ENCODE measurements at places on chromosomes 13 and 19.

DNA sequence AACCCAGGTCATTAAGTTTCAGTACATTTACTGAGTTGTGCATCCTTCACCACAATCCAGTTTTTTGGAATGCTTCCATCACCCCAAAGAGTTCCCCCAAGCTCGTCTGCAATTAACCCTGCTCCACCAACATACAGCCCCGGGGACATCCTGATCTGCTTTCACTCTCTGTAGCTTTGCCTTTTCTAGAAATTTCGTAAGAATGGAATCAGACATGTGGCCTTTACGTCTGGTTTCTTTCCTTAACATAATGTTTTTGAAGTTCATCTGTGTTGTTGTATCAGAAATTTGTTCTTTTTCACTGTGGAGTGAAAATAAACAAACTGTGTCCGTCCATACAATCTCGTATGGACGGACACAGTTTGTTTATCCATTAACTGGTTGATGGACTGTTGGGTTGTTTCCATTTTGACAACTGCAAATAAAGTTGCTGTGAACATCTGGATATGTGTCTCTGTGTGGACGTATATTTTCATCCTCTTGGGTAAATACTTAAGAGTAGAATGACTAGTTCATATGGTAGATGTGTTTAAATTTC is 2.9 kb downstream of the KLHL26 start:
- no peak for DNase-seq

DNA sequence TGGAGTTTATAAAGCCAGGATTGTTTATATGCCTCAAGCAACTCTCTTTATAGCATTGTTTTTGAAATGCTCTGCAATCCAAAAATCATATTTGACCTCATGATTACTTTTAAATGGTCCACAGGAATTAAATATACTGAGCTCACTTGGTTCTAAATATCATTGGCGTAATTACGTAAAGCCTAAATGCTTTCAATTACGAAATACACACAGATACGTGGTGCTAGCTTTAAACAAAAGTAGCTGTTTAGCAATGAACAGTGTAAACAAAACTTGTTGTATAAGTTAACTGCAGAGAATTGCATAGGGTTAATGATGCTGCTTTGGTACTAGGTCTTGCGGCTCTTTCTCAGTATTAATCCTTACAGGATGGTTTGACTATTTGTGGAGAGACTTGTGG is 346.6 kb downstream of the COG6 start:
- no peak for DNase-seq

DNA sequence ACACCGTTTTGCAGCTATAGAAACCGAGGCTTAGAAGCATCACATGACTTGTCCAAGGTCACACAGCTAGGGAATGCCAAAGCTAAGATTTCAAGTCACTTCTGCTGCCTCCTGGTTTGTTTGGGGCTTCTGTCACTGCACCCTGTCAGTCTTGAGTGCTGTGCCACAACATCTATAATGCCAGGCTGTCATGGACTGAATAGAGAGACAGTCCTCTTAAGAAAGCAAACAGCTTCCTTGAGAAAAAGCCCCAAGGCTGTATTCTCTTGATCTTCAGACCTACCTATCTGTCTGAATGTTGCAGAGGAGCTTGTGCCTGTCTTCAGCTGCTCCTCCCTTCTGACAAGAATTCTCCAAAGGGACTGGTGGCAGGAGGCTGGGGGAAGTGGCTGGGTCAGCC is 81.6 kb downstream of the OLFM4 start:
- DNase-seq: no peak

- no peak for DNase-seq
Measured at GRCh38 chr13:28568286-28568685, 73.4 kb upstream of the FLT1 start.

DNA sequence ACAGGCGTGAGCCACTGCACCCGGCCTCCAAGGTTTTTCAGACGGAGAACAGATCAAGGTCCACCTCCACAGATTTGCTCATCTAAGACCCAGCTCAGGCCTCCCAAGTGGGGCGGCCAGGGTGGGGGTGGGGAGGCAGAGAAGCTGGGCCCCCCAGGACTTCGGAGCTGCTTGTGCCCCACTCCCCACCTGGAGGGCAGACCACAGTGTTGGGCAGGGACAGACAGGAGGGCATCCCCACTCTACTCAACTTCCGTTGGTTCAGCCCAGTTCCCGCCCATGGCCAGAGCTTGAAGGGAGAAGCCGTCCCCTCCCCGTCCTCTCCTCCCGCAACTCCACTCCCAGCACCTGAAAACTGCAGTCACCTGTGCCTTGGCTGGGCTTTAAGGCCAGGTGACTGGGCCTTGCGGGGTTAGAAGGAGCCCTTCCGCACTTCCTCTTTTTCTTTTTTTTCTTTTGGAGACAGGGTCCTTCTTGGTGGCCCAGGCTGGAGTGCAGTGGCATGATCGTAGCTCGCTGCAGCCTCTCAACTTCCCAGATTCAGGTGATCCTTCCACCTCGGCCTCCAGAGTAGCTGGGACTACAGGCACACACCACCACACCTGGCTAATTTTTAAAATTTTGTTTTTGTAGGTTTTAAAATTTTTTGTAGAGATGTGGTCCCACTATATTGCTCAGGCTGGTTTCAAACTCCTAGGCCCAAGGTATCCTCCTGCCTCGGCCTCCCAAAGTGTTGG is 734 bp upstream of the LRRC8E start:
- no peak for DNase-seq

GRCh38 chr13:38045278-38046048 is 175.9 kb upstream of the TRPC4 start:
- DNase-seq: no peak

- DNase-seq: no peak
Measured at GRCh38 chr19:5557691-5558090, 10.1 kb downstream of the TINCR start.

GRCh38 chr13:45821811-45822210 is 29.7 kb downstream of the SIAH3 start:
- DNase-seq: no peak

- no peak for DNase-seq
Measured at GRCh38 chr13:34241332-34241731, 423.4 kb downstream of the RFC3 start.

DNA sequence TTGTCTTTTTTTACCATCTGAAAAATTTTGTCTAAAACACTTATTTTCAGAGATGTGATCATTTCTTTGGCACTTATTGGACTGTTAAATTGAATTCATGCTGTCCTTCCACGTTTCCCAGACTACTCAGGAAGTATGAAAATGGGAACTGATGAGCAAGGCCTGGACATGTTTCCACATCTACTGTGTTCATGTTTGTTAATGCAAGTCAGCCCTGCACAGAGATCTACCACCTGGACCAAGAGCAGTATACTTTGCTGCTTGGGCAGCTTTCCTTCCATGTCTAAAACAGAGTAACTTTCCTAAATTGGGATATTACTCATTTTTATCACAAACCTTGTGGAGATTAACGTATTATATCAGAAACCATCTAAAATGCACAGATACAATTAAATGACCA is 687.4 kb downstream of the DIAPH3 start:
- DNase-seq: no peak

- no peak for DNase-seq
Measured at GRCh38 chr19:15443838-15444237, 5.9 kb downstream of the WIZ start.

DNA sequence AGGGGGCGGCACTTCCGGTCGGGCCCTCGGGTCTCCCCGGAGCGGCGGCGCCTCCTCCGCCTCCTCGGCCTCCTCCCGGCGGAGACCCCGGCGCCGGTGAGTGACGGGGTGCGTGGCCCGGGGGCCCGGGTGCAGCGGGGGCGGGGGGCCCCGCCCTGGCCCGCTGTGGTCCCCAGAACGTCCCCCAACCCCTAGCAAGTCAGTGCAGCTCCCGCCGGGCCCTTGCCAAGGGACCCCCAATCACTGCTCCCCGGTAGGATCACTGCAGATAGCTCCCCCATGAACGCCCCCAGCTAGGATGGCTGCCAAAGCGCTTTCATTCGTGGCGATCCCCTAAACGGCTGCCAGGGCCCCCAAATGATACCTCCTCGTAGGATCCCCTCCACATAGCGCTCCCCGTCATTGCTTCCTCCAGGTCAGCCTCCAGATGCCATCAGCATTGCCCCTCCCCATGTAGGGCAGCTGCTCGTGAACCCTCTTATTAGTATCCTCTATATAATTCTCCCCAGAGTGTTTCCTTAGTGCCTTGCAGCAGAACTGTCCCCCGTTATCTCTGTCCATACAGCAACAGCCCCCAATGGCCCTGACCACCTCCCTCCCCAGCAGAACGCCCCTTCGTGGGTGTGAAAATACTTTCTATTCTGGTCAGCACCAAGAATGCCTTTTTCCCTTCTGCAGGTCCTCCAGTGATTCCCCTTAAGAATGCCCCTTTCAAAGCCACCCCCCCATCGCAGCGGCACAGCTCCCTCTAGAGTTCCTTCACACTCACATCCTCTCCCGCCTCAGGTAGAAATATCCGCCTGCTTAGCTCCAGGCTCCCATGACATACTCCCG is at the start of gene ZNF865:
Gene ZNF865, plus strand, starts transcription at position 11 of the 834 bp plus-strand sequence. CDS start 7,972 bp downstream, outside the sequence.
- peak; percentile 74 for DNase-seq

DNA sequence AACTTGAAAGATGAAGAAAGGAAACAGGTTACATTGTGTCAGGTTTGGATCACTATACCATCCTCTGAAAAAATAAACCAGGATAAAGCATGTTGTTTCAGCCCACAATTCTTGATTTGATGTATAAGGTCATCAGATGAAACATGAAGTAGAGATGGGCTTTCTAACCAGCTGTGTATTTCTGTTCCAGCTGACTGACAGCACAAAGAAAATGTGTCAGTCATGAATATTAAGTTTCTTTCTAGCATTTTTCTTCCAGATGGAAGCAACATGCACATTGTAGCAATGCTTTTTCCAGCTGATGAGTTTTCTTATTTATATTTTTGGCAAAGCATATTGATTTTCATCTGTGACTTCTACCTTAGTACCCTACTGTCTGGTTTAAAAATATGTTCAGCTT is 199.6 kb downstream of the OXGR1 start:
- no peak for DNase-seq

GRCh38 chr19:50380751-50381151 is 3.4 kb upstream of the POLD1 start:
- no peak for DNase-seq

- DNase-seq: no peak
Measured at GRCh38 chr19:31351855-31352195, 2.6 kb upstream of the TSHZ3 start.

- no peak for DNase-seq
Measured at GRCh38 chr13:27113436-27113835, 58.2 kb downstream of the USP12 start.

DNA sequence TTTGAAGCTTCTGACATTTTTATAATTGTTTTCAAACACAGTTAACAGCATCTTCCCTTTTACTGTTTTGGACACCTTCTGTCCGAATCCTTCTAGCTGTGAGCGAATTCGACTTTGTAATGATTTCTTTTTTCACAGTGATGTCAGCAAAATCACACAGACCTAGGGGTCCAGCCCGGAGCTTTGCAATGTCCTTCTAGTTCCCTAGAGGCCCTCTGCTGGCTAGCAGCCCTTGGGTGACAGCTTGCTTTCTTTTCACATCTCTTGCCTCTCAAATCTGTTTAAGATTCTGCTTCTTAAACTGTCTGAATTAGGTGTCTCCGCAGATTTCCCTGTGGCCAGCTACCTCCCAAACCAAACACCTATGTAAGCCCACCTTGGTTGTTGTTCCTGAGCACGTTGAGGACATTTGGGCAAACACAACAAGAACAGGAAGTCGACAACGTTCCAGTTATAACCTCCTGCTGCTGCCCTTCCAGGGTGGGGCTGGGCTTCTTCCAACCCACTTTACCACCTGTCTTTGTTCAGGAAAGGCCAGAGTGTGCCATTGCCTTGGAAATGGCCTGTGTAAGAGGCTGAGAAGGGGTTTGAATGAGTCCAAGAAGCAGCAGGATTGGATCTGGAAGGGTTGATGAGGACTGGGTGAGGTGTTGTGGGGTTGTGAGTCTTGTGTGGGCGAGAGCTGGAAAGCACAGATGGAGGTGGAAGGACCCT is 123.1 kb downstream of the ATP8A2 start:
- no peak for DNase-seq

- no peak for DNase-seq
Measured at GRCh38 chr19:31263328-31263727, 85.9 kb downstream of the TSHZ3 start.

GRCh38 chr19:17135001-17135853 is 59.6 kb downstream of the MYO9B start:
- DNase-seq: no peak

DNA sequence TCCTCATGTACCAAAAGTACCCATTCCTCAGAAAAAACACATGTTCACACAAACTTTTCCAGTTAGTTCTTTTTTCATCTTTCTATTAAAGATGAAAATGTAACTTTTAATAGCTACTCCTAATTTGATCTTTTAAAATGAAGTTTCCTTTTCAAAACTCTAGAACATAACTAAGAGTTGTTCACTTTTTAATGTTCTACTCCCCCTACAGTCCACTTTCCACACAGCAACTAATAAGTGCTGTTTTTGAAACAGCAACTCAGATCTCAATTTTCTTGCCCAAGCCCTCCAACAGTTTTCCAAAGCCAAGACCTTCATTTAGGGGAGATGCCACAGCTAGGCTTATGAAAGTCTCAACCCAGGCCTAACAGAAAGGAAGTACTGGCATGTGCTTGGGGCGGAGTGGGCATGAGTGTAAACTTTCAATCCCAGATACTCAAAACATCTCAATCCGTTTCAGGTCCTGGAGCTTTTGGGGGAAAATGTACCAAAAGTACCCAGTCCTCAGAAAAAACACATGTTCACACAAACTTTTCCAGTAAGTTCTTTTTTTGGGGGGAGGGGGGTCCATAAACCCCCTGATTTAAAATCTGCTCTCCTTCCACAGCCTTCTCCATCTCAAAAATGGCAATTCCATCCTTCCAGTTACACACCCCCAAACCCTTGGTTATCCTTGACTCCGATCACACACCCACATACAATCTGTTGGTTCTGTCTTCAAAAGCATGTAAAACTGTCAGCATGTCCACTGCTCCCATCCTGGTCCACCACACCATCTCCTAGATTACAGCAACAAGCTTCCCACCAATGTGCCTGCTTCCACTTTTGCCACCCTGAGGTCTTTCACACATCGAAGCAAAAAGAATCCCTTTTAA is 2.0 kb downstream of the FBL start:
- peak; percentile 61 for DNase-seq

Data from activated CD4-positive, alpha-beta T cell treated with anti-CD3 and anti-CD28 coated beads, Interleukin-2, amount 50 U/mL, for 16 hours (primary cell).